NCI-H2081 (cell line): ENCODE measurements at places on chromosomes 7 and 10.

DNA sequence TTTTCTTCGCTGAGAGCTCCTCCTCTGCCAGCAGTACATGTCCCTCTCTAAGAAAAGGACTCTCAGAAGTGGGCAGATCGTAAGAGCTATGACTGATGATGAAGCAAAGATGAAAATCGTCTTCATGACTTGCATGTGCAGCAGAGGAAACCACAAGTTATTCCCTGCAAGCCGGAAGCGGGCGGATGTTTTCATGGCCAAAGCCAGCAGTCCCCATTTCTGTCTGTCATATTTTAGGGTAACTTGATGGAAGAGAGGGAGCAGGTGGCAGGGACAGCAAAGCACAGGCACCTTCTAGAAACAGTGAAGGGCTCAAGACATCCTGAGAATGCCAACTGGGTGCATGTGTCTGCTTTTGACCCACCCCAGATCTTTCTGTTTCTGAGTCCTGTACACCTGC lies 19.9 kb downstream of the KLF6 start:
- no peak for DNase-seq

GRCh38 chr7:22351878-22352277 lies 5.1 kb downstream of the RAPGEF5 start:
- no peak for DNase-seq

GRCh38 chr10:100894033-100894432 lies 18.7 kb upstream of the SLF2 start:
- DNase-seq = no peak

GRCh38 chr10:46226232-46226631 lies 60.6 kb upstream of the ANTXRL start:
- DNase-seq = no peak

DNA sequence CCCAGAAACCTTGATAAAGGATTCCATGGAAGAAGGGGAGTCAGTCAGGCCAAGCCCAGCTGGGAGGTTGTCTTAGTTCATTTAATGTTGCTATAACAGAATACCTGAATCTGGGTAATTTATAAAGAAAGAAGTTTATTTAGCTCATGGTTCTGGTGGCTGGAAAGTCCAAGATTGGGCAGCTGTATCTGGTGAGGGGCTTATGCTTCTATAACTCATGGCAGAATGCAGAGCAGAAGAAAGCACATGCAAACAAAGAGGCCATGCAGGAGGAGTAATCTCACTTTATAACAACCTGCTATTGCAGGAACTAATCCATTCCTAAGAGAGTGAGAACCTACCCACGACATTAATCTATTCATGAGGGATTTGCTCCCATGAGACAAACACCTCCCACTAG lies 54.2 kb upstream of the ANKRD1 start:
- DNase-seq = no peak

DNA sequence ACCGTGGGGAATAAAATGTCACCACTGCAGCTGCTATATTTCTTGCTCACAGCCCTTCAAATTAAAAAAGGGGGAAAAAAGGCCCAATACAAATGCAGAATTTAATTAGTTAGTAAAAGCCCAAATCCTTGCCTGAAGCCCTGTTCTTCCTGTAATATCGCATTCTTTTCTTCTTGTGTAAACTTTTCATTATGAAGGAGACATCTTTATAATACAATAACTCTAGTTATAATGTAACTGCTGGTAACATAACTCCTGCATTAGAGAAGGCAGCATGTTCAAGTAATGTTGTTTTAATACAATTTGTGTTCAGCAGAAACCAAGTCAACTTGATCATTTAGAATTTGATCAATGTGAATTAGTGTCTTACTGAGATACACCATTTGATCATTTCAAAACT lies 250.9 kb downstream of the CHCHD3 start:
- no peak for DNase-seq

DNA sequence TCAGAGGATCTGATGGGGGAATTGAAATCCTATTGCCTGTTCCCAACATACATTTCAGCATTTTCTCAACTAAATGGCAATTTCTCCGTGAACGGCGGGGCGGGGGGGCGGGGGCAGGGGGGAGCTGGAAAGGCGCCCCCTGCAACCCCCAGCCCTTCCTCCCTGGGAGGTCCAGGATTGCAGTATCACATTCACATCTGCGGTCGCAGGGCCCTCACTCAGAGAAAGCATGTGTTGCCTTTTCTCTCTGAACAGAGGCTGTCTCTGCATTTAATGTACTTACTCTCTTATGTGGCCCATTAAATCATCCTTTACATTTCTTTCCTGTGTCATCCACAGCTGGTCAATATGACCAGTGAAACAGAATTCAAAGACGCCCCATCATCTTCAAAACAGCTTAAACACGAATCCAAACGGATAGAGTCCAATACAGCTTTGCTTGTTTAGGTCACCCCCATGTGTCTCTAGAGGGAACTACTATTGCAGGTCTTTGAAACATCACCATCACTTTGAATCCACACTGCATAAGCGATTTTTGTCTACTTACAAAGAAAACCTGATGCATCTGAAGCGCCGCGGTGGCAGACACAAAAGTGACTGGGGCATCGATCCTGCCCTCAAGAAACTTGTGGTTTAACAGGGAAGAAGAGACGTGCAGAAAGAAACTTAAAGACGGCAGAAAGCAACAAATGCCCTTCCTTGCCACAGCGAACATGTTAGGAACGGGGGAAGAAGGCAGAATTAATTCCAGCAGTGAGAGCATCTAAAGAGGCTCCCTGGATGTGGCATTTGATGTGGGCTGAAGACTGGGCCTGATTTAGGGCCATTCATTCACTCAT lies 17.0 kb upstream of the ECHDC3 start:
- DNase-seq = peak; percentile 4

DNA sequence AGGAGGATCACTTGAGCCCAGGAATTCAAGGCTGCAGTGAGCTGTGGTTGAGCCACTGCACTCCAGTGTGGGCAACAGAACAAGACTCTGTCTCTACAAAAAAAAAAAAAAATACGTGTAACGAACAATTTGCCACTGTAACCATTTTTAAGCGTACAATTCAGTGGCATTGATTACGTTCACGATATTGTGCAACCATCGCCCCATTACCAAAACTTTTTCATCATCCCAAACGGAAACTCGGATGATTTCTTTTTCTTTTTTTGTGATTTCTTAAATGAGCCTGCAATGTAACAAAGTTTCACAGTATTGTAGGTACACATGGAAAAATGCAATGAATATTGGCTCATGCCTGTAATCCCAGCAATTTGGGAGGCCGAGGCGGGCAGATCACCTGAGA lies 9.5 kb downstream of the GRIFIN start:
- no peak for DNase-seq

- no peak for DNase-seq
These were observed 4.2 kb downstream of the NUB1 start for GRCh38 chr7:151345576-151346469.

GRCh38 chr7:86006909-86007308 lies 636.8 kb upstream of the GRM3 start:
- DNase-seq = no peak

DNA sequence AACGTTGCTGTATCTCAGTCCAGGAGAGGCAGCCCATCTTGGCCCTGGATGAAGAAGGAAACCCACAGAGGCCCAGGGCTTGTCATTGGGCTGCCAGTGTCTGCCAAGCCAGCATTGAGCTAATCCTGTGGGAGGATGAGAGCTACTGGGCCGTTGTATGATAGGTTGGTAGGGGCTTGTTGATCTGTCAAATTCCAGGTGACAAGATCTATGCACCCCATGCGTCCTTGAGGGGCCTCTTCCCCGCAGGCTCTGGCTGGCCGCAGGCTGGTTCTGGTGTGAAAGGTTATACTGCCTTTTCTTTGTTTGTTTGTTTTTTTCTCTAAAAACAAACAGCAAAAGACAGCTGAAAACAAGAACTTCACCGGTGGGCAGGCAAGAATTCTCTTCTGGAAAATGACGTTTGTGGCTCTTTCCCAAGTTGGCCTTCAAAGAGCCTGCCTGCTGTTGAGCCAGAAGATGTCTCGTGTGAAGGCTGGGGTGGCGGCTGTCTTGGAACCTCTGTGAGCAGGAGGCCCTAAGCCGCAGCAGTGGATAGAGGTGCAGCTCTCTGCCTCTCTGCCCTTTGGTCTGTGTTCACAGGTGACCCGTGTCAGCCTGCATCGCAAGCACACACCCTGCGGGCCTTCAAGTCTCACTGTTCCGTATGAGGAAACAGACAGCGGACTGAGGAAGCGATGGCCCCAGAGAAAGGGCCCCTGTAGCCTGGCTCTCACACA lies 23.3 kb downstream of the CYP17A1 start:
- no peak for DNase-seq

DNA sequence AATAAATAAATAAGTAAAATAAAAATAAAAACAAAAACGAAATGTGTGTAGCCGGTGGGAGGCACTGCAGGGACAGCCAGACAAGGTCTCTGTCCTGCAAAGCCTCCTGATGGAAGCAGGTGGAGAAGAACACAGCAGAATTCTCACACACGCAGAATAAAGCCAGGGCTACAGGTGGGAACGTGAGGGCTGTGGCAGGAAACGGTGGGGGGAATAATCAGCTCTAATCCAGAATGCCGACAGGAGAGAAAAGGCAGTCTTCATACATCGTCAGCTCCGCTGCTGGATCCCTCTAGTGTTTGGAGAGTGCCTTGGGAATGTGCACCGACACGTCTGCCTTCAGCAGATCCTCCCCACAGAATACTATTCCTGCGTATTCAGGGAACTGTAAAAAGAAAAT lies 6.8 kb upstream of the SNX8 start:
- DNase-seq = no peak

DNA sequence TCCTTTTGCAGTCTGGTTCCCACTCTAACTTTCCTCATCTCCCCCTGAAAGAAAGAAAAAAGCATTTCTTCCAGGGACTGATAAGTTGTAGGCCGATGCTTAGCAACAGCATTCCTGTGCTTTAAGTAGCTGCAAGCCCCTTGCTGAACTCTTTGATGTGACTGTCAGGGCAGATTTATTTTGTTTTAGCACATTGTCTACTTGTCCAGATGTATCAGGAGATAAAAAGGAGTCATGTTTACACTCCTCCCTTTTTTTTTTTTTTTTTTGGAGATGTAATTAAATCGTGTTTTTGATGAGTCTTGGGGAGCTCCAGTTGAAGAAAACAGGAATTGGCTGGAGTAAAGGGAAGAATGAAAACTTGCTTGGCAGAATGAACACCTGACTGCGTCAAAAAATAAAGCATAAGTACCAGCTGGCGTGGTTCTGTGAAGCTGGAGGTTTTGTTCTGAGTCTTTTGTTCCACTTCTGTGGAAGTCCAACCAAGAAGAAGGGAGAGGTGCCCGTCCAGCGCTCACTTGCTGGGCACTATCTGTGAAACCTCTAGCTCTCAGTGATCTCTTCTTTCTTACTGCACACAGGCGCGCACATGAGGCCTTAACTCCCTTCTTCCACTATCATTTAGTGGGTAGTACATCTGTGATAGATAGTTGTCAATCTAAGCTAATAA lies 871.7 kb downstream of the LRMDA start:
- DNase-seq = no peak

DNA sequence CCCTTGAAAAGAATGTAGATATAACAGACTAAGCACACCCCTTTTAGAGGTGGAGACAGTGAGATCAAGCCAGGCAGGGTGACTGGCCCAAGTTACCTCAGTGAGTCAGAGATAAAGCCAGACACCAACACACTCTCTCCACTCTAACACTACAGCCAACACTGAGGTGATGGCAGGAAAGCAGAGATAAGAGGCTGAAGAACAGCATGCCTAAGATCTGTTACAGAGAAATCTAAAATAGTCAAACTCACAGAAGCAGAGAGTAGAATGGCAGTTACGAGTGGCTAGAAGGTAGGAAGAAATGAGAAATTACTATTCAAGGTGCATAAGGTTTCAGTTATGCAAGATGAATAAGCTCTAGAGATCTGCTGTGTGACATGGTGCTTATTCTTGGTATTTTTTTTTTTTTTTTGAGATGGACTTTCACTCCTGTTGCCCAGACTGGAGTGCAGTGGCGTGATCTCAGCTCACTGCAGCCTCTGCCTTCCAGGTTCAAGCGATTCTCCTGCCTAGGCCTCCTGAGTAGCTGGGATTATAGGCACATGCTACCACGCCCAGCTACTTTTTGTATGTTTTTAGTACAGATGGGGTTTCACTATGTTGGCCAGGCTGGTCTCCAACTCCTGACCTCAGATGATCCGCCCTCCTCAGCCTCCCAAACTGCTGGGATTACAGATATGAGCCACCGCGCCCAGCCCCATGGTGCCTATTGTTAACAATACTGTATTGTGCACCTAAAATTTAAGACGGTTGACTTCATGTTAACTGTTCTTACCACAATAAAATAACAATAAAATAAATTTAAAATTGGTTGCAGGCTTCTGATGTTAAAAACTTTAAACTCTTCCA lies 28.7 kb downstream of the ICA1 start:
- no peak for DNase-seq

GRCh38 chr7:99030951-99031350 lies 113.0 kb downstream of the SMURF1 start:
- DNase-seq = no peak

DNA sequence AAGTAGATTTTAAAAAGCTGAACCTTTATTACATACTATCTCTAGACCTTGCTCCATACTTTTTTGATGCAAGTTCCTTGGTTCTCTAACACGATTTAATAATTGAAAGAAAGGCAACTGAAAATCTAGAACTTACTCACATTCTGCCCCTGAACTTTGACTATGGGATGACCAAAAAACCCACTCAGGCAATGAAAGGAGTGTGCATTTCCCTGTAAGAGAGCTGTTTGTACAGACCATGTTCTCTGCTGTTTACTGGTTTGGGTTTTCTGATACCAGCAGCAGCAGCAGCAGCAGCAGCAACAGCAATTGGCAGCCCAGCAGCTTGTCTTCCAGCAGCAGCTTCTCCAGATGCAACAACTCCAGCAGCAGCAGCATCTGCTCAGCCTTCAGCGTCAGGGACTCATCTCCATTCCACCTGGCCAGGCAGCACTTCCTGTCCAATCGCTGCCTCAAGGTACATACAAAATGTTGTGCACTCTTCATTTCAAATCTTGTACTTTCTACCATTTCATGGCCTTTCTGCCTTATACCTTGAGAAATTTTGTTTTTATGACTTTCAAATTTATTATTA lies 216.7 kb downstream of the FOXP2 start:
- DNase-seq = no peak

DNA sequence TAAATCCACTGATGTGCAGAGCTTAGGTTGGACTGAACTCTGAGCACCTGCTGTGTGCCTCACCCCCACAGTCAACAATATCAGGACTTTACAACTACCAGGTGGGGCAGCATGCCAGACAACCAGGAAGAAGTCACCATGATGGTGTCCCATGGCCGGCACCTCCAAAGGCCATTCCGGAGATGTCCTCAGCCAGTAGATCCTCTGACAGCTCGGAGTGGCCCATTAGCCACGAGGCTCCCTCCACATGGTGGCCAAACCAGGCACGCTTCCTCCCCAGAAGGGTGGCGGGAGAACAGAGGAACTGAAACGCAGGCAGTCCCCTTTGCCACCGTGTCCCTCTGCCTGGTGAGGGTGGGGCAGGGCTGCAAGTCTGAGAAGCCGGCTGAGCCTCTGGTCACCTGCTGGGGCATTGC lies 390.0 kb downstream of the TNS3 start:
- DNase-seq = no peak
